ENCODE measurements at places on chromosomes 5 and 9. TPM values are rescaled to one million over a fixed set of nuclear protein-coding genes. Genes with fewer than 3 reads are reported as not detected.

The NEUROG1 gene
- not detected for total RNA-seq

The DHFR gene
- 76.1 TPM for total RNA-seq

DNA sequence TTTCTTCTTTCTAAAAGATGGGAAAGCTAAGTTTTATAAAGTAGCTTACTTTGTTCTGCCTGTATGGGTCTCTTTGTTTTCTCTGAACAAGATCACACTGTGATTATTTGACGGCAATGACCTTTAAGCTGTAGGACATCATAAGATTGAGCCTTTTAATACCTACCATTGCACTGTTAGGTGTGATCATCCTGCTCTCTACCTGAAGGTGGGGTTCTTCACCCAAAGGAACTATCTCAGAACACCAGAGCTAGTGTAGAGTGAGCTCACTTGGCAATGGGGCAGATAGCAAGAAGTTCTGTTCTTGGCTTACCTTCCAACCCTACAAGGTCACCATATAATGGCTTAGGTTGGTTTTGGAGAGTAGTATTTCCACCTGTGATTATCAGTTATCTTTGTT lies 200.2 kb downstream of the SPATA31D1 start:
- H3K4me1 ChIP-seq: no peaks in the 10 kb centered on the region
- no peak for DNase-seq
- no peak overlapping the region for H3K27ac ChIP-seq
- no peaks in the 10 kb centered on the region for H3K36me3 ChIP-seq
- H3K4me3 ChIP-seq: no peak overlapping the region
- no peaks in the 10 kb centered on the region for H3K27me3 ChIP-seq

DNA sequence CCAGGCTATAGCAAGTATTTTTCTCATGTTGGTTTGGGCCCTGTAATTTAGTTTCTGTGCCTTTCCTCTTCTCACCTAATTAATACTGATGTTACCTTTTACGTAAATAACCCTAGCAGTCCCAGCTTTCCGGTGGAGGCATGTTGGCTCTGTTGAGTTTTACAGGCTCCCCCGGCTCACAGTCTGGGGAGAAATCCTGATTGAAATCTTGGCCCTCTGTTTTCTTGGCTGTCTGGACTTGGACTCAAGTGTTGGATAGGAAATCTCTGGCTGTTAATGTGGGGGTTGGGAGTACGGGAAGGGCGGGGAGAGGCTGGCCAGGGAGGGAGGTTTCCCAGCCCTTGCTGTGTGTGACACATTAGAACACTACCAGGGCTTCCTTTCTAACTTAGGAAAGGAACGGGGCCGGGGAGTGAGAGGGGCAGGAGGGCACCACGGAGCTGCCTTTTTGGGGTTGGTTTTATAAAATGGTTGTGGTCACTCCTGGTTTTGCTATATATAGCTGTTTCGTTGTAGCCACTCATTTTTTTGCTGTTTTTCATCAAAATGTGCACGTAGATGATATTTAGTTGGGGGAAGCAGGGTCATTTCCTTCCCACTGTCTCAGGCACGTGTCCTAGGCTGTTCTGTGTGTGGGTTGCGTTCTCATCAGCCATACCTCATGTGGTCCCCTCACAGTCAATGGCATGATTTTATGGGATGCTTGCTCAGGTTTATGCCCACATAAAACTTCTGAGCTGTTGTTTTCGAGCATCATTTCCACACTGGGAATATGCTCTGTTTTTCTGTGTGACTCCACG lies 11.0 kb downstream of the TRIO start:
- no peaks in the 10 kb centered on the region for H3K36me3 ChIP-seq
- no peak overlapping the region for H3K27ac ChIP-seq
- no peak for DNase-seq
- H3K4me1 ChIP-seq: peaks cover 21% of the 10 kb centered on the region

- H3K36me3 ChIP-seq: no peaks in the 10 kb centered on the region
- no peak overlapping the region for H3K4me3 ChIP-seq
- no peak overlapping the region for H3K27ac ChIP-seq
- no peak for DNase-seq
- H3K27me3 ChIP-seq: no peaks in the 10 kb centered on the region
Observed at GRCh38 chr9:128862401-128862851, 19.3 kb downstream of the KYAT1 start.

The JADE2 gene
- 139 TPM for total RNA-seq

DNA sequence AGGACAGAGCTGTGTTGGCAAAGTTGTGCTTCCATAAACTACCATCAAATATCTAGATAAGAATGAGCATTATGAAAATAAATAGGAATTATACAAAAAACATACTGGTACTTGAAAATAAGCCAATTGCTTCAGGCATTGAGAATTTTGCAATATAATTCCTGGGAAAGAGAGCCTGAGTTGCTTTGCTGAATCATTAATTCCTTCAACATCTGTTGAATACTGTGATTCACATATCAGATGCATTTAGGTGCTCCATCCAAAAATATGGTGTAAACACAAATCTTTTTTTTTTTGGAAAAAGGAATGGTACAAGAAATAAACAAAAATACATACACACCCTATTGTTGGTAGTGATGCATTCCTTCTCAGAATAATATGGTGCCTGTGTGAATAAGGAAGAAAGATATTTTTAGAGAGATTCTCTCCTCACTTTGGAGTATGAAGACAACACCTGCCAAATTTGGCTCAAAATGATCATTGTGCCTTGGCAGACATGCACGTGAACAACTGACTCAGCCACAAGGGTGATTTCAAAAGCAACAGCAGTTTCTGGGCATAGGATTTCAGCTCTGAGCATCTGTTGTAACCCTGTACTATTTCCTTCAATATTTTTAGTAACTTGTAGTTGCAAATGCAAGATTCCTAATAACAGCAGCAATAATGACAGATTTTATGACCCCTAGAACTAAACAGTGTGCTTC lies 96.7 kb downstream of the CAVIN4 start:
- peaks cover 14% of the 10 kb centered on the region for H3K4me1 ChIP-seq
- H3K27ac ChIP-seq: no peak overlapping the region
- DNase-seq: no peak

DNA sequence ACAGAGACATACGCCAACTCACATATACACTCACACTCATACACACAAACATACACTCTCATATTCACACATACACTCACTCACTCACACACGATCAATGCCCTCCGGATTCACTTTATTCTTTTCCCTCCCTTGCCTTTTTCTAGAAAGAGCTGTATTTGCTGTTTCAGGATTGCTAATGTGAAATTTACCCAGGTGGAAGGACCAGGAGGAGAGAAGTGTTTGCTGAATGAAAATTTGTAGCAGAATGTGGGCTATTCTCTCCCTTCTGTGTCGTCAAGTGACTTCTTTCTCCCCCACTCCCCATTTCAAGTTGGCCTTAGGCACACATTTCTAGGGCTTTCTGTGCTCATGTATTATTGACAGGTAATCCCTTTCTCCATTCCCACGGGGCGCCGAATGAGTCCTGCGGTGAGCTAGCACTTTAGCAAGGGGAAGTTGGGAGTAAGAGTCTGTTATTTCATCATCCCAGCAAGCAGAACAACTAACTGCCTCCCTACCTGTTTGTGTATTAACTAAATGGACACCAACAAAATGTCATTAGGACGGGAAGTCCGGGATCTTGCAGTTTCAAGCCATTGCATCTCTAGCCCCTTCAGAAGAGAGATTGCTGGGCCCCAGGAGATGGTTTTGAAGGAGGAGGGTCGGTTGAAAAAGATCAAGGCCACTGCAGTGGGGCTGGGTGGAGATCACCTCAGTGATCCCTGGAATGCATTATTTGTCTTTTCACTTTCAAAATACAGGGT lies 97.1 kb upstream of the TAF11L2 start:
- H3K27me3 ChIP-seq: no peaks in the 10 kb centered on the region
- no peak overlapping the region for H3K4me3 ChIP-seq
- no peak for DNase-seq
- no peak overlapping the region for H3K27ac ChIP-seq
- H3K4me1 ChIP-seq: peaks cover 17% of the 10 kb centered on the region
- H3K36me3 ChIP-seq: no peaks in the 10 kb centered on the region

The CER1 gene
- total RNA-seq: not detected

DNA sequence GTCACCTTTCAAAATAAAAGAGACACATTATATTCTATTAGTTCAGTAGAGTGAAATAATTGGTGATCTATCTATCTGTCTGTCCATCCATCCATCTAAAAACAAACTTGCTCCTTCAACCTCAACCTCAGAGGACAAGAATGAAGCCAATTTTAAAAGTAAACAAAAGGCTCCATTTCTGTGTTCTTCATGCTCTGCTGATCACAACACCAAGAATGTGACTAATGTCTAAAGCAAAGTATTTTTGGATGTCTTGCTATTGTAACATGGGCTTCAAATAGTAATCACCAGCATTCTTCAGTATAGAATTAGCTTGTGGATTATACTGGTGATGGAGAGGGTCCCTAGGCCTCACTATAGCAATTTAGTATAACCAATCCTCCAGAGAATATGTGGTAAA lies 1304.4 kb downstream of the MAT2B start:
- H3K4me1 ChIP-seq: no peaks in the 10 kb centered on the region
- no peak for DNase-seq
- H3K27ac ChIP-seq: no peak overlapping the region
- no peak overlapping the region for H3K4me3 ChIP-seq

DNA sequence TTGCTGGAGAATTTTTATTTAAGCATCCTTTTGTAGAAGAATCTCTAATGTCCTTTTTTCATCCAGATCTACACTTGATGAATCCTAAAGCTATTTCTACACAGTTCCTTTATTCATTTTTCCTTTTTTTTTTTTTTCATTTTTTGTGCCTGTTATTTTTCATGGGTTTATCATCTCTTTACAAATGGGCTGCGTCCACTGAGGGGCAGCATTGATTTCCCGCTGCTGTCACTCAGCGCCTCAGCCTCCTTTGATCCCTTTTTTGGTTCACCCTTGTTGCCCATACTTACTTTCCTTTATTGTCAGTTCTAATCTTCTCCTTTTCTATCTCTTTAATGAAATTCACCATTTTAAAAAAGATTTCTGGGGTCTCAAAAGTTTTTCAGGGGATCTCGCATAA lies 5.7 kb upstream of the MSMP start:
- peaks cover 7% of the 10 kb centered on the region for H3K36me3 ChIP-seq
- H3K27me3 ChIP-seq: no peaks in the 10 kb centered on the region
- peaks cover 28% of the 10 kb centered on the region for H3K4me1 ChIP-seq
- no peak overlapping the region for H3K27ac ChIP-seq
- H3K4me3 ChIP-seq: no peak overlapping the region

DNA sequence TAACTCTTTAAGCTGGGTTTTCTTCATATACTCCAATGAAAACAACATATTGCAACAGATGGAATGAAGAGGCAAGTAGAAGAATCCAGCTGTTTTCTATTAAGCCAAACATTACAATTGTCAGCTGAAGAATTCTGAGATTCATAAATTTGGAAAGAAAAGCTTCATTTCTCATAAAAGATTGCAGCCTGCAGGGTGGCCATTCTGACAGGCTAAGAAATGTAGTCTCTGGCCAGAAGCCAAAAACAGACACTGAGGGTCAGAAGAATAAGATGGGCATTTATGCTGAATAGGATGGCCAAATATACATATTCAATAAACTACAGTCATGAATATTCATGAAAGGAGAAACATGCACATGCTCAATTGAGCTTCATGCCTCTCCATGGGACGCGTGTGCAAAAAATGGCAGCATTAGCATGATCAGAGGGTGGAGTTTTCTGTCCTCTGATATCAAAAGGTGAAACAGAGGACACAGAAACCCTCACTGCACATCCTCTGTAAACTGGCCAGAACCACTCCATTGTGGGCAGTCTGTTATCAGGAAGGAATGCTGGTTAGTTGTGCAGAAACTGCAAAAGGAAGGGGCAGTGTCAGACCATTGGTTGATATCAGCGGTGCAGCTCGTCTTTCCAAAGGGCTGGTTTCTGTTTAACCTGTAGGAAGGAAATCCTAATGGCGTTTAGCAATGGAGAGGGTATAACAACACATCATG lies 50.2 kb downstream of the FXN start:
- H3K4me1 ChIP-seq: no peaks in the 10 kb centered on the region
- H3K27ac ChIP-seq: no peak overlapping the region
- H3K27me3 ChIP-seq: no peaks in the 10 kb centered on the region
- no peak overlapping the region for H3K4me3 ChIP-seq
- H3K36me3 ChIP-seq: no peaks in the 10 kb centered on the region

GRCh38 chr9:83473488-83473971 lies 64.7 kb downstream of the FRMD3 start:
- H3K4me1 ChIP-seq: no peaks in the 10 kb centered on the region
- no peaks in the 10 kb centered on the region for H3K27me3 ChIP-seq
- no peak overlapping the region for H3K4me3 ChIP-seq
- DNase-seq: no peak
- H3K36me3 ChIP-seq: no peaks in the 10 kb centered on the region

The ARID3C gene
- total RNA-seq: 0.48 TPM

DNA sequence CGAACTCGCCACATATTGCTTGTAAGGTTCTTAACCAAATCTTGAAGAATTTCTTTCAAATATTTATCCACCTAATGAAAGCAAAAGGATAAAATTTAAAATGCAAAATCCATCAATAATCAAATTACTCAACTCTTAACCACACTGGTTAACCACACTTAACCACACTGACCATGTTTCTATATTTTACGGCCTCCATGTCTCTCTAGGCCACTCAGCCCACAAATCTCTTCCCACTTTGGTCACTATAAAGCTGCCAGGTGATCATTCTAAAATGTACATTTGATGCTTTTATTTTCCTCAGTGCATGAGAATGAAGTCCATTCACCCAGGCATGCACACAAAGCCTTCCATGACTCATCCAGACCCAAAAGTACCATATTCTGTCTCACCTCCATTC lies 56.4 kb upstream of the OR2K2 start:
- H3K4me1 ChIP-seq: no peaks in the 10 kb centered on the region
- peaks cover 60% of the 10 kb centered on the region for H3K36me3 ChIP-seq
- H3K4me3 ChIP-seq: no peak overlapping the region
- H3K27me3 ChIP-seq: no peaks in the 10 kb centered on the region
- H3K27ac ChIP-seq: no peak overlapping the region
- no peak for DNase-seq

DNA sequence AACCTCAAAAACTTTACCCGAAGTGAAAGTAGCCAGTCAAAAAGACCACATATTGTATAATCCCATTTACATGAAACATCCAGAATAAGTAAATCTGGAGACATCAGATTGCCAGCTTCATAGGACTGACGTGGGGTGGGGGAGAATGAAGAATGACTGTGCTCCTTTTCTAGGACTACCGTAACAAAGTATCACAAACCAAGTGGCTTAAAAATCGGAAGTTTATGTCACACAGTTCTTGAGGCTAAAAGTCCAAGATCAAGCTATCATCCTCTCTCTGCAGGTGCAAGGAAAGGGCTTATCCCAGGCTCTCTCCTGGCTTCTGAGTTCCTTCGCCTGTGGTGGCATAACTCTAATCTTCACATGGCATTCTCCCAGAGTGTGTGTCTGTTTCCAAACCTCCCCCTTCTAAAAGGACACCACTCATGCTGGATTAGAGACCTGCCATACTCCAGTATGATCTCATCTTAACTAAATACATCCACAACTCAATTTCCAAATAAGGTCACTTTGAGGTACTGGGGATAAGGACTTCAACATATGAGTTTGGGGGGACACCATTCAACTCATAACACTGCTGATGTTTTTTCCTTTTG lies 25.5 kb downstream of the ADAM19 start:
- no peak overlapping the region for H3K27ac ChIP-seq
- DNase-seq: no peak
- H3K27me3 ChIP-seq: no peaks in the 10 kb centered on the region
- no peak overlapping the region for H3K4me3 ChIP-seq
- H3K4me1 ChIP-seq: peaks cover 9% of the 10 kb centered on the region
- no peaks in the 10 kb centered on the region for H3K36me3 ChIP-seq
